Fibroblast of mammary gland (primary cell): ENCODE measurements at places on chromosomes 13 and 19.
A peak's percentile ranks its signal among the peaks of the same experiment; 100 is the strongest.

- DNase-seq, result no peak
Measured at GRCh38 chr19:4909156-4909896, at the start of gene UHRF1. Gene UHRF1 (plus strand): TSS chr19:4909501. CDS start chr19:4910886, 1,385 bp downstream.

DNA sequence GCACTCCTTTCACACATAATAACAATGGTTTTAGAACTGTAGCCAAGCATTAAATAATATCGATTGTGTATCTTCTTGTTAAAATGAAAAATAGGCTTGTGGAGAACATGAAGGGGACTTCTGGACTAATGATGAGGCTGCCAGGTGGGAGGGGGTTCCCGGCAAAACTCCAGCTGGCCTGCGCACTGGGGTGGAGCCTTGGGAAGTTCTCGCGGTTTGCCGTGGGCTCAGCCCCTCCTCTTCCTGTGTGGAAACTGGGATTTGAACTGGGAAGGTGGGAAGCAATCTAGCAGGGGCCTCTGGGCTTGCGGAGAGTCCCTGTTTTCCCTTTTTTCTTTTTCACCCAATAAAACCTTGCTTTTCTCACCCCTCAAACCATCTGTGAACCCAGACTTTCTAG, 113.7 kb upstream of the SLITRK1 start:
- DNase-seq, result no peak

- DNase-seq, result no peak
Measured at GRCh38 chr13:29958476-29958875, 108.1 kb upstream of the UBL3 start.

DNA sequence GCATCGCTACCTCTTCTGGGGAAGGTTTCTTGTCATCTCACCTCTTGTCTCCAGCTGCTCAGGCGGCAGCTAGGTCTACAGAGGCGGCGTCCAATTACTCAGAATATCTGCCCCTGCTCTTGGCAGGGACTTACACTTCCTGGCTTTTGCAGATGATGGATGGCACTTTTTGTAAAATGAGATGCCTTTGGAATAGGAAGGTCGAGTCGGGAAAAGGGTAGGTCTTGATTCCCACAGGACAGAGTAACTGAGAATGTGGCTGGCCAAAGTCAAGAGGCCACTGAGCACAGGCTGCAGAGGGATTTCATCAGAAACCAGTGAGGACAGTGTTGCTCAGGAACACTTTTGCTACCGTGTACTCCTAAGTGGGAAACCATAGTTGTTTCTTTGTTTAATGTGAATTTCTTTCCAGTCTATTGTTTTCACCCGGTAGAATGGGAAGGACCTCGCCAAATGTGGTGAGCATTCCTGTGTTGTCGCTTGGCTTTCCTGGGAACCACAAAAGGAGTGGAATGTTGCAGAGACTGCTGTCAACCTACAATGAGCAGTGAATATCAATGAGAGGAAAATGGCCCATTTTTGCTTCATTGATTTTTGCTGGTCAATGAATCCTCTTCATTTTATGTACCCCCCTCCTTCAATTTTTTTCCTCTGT, 383.7 kb downstream of the HS6ST3 start:
- no peak for DNase-seq

GRCh38 chr19:536881-537404, 5.4 kb downstream of the CDC34 start:
- DNase-seq, result no peak

DNA sequence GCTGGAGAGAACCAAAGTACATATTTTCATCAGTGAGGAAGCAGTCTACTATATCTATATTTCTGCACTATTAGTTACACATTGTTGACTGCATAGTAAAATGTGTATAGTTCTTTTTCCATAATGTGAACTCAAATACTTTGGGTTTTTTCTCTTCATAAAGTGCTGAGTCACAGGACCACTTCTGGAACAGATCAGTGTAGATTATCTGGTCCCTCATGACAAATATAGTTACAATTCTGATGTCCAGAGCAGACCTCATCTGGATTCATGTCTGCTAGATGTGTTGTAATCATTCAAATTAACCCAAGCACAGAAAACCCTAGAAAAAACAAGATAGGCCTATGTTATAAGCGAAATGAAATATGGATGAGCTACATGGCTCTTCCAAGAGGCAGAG, 171.4 kb downstream of the SUCLA2 start:
- DNase-seq, result peak; percentile 65

- no peak for DNase-seq
Measured at GRCh38 chr13:68923995-68924394, 1183.6 kb upstream of the ATXN8OS start.

DNA sequence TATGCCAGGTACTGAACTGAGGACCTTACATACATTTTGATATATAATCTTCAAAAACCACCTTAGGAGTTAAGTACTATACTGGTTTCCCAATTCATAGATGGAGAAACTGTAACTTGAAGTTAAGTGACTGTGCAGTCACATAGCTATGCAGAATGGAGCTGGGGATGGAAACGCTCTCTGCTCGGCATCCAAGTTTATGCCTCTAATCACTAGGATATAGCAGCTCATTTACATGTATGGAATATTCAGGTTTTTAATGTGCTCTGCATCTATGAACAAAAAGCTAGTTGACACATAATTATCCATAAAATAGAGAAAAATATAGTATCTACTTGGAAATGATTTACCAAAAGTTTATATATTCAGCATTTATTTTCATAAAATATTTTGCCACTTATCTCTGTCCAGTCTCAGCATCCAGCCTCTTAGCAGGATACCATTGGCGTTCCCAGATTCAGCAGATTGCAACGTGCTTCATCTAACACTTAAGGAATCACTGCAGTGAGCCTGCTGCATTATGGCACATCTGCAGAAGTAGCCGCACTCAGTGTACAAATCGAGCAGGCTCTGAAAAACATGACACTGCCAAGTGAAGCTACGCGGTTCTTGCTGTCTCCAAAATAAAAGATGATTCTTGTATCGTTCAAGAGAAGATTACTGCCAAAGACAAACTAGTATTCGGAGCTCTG, 70.4 kb downstream of the MRPL57 start:
- no peak for DNase-seq

DNA sequence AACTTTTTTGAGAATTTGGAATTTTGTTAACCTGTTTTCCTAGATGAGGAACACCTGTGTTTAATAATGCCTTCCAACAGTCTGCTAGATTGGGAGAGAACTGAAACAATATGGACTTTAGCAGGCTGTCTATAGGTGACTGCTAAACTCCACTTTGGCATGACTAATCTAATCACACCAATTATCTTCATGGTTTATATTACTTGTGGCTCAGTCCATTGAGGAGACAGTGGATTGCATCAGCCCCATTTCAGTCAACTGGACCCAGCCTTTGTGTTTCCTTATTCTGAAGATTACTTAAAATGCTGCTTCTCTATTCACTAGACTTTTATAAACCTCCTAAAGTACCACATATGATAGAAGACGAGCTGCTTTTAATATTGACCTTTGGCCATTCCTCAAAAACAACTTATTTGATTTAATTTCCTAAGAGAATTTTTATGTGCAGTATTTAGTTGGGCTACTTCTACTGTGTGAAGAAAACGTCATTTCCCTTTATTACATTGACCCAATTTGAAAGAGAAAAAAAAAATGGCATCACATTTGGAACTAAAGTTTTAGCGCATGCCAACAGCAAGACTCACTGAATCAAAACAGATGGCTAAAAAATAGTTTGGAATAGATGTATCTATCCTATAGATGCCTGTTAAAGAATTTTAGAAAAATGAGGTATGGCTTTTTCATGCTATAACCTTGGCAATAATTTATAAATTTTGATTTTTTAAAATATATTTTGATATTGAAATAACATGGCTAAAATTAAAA, 295.8 kb downstream of the NDFIP2 start:
- peak; percentile 27 for DNase-seq

DNA sequence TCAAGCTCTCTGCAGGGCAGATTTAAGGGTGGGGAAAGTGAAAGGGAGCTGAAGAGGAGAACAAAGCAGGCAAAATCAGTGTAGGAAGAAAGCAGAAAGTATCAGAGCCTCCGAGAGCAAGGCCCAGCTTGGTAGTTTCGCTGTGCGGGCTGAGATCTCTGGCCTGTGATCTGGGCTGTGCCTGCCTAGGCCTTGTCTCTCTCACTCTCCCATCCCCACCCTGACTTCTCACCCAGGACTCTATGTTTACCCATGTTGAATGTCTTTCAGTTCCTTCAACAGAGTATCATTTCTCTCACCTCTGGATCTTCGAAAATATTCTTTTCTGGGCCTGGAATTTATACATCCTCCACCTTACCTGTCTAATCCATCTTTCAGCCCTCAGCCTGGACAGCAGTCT, 391.3 kb downstream of the FOXO1 start:
- DNase-seq, result no peak

- DNase-seq, result peak; percentile 16
Measured at GRCh38 chr19:51439021-51439465, 19.2 kb downstream of the SIGLEC8 start.

GRCh38 chr19:29386970-29387369, 138.8 kb upstream of the VSTM2B start:
- no peak for DNase-seq

DNA sequence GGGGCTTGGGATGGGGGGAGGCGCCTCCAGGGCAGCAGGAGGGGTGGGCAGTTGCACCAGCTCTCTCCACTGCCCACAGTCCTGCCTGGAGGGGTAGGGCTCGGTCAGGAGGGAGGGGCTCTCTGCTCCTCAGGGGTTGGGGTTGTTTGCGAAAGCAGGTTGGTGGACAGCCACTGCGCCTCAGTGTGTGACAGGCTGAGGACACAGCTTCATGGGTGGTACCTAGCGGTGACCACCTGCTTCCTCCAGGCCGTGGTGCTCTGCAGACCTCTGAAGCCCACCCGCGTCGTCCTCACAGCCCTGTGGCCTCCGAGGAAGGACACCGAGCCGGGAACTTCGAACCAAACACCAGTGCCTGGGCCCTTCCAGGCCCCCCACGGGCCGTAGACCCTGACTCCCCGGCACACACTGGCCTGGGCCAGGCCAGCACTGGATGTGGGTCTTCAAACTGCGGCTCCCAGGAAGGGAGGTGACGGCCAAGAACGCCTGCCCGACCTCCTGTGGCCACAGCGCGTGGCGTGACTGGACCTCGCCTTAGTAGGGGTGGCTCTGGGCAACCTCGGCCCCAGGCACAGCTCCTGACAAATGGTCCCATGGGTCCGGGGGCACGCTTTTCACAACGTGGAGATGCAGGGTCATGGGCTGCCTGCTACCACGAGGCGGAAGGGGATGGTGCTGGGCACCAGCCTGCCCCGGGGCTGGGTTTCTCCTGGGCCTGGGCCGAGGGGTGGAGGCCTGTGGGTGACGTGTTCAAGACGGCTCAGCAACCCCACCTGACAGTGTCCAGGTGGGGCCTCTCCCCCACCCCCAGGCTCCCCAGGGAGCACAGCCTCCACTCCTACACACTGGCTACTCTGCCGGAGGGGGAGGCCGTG, 173.2 kb downstream of the KDM4B start:
- no peak for DNase-seq

GRCh38 chr13:20495087-20496023, 30.3 kb downstream of the CRYL1 start:
- DNase-seq, result peak; percentile 77

- DNase-seq, result no peak
Measured at GRCh38 chr13:49343255-49343654, 95.5 kb downstream of the CDADC1 start.

DNA sequence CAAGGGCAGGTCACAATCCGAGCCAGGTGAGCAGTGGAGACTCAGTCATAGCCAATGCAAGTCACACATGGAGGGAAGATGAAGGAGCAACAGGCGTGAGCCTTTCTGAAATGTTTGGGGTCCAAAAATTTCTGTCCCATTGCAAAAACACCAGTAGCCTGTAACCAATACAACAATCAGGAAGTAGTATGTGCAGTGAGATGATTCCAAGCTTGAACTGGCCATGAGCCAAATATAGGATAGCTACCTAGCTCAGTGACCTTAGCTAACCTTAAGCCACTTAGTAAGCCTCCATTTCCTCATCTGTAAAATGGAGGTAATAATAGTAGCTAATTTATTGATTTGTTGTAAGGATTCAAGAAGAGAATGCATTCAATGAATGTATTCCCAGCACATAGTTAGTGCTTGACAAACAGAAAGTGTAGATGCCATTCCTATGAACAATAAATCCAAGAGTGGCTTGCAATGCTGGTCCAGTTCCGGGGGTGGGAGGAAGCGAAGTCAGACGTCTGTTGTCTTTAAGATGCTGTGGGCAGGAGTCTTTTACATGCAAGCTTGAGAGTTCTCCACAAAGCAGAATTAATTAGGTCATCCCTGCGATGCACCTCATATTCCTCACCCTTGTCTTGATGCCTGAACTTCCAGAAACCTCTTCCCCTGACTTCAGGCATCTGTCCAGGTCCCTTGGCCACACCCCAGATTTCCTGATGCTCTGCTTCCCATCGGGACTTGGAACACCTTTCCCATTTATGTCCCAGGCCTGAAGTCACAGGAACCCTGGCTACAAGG, 195.7 kb upstream of the UBL3 start:
- peak; percentile 76 for DNase-seq

DNA sequence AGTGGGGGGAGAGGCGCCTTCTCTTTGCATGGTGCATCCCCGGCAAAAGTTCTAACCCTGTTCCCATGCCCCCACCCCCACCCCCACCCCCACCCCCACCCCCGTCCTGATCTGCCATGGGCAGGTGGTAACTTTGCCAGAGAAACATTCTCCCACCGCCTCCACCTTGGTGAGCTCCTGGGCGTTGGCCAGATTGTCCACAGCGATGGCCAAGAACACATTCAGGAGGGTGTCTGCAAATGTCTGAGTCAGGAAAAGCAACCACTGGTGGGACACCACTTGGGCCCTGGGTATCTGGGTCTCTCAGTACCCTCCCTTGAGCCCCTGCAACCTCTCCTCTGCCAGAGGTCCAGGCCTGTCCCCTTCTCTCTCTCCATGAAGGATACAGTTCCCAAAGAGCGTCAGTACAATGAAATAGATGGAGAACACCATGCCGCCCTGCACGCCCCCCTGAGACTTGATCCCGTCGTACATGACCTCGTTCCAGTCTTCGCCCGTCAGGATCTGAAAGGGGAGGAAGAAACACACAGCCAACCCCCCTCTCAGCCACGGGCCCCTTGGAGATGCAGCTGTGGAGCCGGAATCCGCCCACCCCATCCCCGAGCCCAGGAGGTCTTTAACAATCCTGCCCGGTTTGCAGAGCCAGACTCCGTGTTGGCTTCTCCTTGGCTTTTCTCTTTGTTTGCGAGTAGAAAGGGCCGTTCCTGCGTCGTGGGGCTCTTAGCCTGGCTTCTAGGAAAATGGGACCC, 153.3 kb downstream of the IER2 start:
- DNase-seq, result no peak

- DNase-seq, result no peak
Measured at GRCh38 chr19:14375055-14375581, 6.1 kb upstream of the ADGRE5 start.

DNA sequence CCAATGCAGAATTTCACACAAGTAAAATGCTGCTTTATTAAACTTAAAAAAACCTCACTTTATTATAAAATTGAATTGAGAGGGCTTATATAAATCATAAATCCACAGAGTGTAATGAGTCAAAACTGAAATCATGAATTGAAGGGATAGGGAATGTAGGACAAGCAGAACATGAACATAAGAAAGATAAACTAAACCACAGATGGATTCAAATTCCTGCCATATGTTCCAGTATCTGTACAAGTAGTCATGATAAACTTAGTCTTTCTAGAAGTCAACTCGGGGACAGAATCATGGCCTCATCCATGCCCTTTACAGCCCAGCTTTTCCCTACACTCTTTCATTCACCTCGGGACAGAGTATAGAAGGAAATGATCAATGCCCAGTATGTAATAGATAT, 16.6 kb downstream of the LMO7 start:
- DNase-seq, result no peak
